ENCODE measurements at places on chromosomes 7 and 10.

DNA sequence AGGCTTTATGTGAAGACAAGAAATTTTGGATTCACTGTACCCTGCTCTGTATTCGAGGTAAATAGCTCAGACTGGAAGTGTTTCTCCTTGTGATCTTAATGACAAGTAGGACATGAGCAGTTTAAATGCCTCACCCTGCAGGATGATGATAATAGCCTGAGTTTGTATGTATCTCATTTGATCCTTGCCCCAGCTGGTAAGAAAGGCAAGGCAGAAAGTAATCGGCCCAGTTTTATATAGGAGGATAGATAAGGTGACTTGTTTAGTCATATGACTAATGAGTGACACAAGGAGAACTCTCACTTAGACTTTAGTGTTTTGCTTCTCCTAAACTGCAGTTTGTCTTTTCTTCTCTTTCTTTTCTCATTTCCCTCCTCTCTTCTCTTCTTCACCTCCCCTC is 372.6 kb downstream of the PHF14 start:
- DNase-seq = no peak

DNA sequence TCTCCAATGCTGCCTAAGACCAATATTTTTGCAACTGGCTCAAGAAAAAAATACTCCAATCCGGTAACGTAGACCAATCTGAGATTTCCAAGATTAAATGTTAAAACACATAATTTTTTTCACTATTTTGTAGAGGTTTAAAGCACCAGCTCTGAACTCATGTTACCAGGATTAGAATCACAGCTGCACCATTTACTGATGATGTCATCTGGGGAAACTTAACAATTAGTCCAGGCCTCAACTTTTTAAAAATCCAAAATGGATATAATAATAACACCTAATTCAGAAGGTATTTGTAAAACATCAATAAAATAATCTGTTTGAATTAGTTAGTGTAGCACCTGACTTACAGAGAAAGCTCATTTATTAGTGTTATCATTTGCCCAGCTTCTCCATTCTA is 14.4 kb downstream of the PON1 start:
- no peak for DNase-seq

DNA sequence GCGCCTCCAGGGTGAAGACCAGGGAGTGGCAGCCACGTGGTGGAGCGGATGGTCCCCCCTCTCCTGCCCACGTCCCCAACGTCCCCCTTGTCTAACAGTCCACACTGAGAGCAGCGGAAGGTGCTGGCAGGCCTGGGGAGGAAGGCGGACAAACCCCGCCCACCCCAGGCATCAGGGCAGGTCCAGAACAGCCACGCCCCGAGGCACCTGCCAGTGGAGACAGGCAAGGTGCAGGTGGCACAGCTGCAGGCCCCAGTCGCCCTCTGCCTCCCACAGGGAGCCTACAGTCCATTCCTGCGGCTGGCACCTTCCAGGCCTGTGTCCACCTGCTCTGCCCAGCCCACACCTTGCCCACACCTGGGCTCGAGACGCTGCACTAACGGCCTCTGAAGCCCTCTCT is 24.9 kb downstream of the CYP2W1 start:
- no peak for DNase-seq

DNA sequence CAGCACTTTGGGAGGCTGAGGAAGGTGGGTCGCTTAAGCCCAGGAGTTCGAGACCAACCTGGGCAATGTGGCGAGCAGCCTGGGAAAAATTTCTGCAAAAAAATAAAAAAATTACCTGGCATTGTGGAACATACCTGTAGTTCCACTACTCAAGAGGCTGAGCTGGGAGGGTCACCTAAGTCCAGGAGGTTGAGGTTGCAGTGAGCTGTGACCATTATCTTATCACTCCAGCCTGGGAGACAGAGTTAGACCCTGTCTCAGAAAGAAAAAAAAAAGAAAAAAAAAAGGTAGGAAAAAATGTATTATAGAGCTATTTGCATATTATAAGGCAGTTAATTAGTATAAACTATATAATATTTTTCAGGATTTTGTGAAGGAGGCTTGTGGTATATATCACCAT is 11.0 kb upstream of the TSPAN13 start:
- DNase-seq = no peak

- no peak for DNase-seq
Observed at GRCh38 chr7:156947120-156947843, 2.2 kb upstream of the NOM1 start.

All from liver (tissue), 10 donors.